ENCODE measurements at places on chromosomes 13 and 19. TPM values are rescaled to one million over a fixed set of nuclear protein-coding genes. Genes with fewer than 3 reads are reported as not detected.

TMEM190 gene
- total RNA-seq, result 14.3 TPM

- peaks cover 14% of the 10 kb centered on the region for H3K4me1 ChIP-seq
- H3K27ac ChIP-seq, result peak overlapping the region; percentile 35
- DNase-seq, result no peak
- H3K27me3 ChIP-seq, result no peaks in the 10 kb centered on the region
- H3K36me3 ChIP-seq, result no peaks in the 10 kb centered on the region
- no peak overlapping the region for H3K4me3 ChIP-seq
Observed at GRCh38 chr19:51691074-51691583, 2.0 kb upstream of the SPACA6 start.

GRCh38 chr13:42086582-42086981, 38.1 kb downstream of the DGKH start:
- DNase-seq, result no peak
- H3K4me1 ChIP-seq, result no peaks in the 10 kb centered on the region
- no peak overlapping the region for H3K4me3 ChIP-seq
- H3K27ac ChIP-seq, result no peak overlapping the region
- H3K36me3 ChIP-seq, result no peaks in the 10 kb centered on the region
- no peaks in the 10 kb centered on the region for H3K27me3 ChIP-seq

DNA sequence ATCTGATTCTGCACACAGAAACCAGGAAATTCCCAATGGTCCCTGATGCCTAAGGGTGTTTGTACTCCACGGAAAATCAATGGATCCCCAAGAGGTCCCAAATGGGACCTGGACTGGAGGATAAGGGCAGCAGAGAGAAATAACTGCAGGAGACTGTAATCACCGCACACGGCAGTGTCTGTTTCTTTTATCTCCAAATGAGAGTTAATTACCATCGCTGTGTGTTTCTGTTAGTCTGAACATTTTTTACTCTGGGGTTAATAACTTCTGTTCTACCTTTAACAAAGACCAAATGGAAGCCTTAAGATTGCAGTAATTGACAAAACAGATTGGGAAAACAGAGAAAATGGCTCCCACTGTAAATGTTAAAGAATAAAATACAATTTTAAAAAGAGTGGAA, 320.9 kb downstream of the DCLK1 start:
- no peaks in the 10 kb centered on the region for H3K4me1 ChIP-seq
- DNase-seq, result no peak
- H3K27ac ChIP-seq, result no peak overlapping the region
- H3K36me3 ChIP-seq, result no peaks in the 10 kb centered on the region
- no peaks in the 10 kb centered on the region for H3K27me3 ChIP-seq

SHISA7 gene
- total RNA-seq, result 0.03 TPM

DHDH gene
- 2.8 TPM for total RNA-seq

GRCh38 chr13:68234274-68234673, 1004.1 kb upstream of the PCDH9 start:
- H3K36me3 ChIP-seq, result no peaks in the 10 kb centered on the region
- peak; percentile 56 for DNase-seq
- H3K27me3 ChIP-seq, result no peaks in the 10 kb centered on the region
- no peak overlapping the region for H3K4me3 ChIP-seq

GRCh38 chr13:44806826-44807225, 182.4 kb downstream of the NUFIP1 start:
- H3K4me3 ChIP-seq, result no peak overlapping the region
- DNase-seq, result no peak
- no peaks in the 10 kb centered on the region for H3K27me3 ChIP-seq
- no peaks in the 10 kb centered on the region for H3K36me3 ChIP-seq

DNA sequence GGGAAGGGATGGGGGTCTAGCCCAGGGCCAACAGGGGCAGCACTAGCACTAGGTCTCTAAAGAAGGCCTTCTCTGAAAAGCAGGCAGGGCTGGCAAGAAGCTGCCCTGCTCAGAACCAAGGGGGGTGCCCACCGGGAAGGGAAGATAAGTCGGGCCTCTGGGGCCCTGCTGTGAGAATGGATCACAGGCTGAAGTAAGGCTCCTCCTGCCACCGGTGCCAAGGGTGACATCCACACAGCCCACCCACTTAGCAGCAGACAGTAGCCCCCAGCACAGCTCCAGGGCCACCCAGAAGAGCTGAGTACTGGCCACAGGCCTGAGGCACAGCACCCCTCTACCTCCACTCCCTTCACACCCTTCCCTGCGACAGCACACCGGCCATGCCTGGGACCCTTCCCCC, 5.9 kb downstream of the ELL start:
- H3K27ac ChIP-seq, result peak overlapping the region; percentile 78
- DNase-seq, result no peak
- no peak overlapping the region for H3K4me3 ChIP-seq
- no peaks in the 10 kb centered on the region for H3K27me3 ChIP-seq
- H3K4me1 ChIP-seq, result peaks cover 23% of the 10 kb centered on the region
- H3K36me3 ChIP-seq, result no peaks in the 10 kb centered on the region

OR4F17 gene
- total RNA-seq, result not detected

ZNF160 gene
- total RNA-seq, result 86.9 TPM

- H3K27me3 ChIP-seq, result no peaks in the 10 kb centered on the region
- no peaks in the 10 kb centered on the region for H3K4me1 ChIP-seq
- DNase-seq, result no peak
- H3K4me3 ChIP-seq, result no peak overlapping the region
Observed at GRCh38 chr13:70995338-70995737, 871.7 kb downstream of the DACH1 start.

SIGLEC11 gene
- 6.5 TPM for total RNA-seq

DNA sequence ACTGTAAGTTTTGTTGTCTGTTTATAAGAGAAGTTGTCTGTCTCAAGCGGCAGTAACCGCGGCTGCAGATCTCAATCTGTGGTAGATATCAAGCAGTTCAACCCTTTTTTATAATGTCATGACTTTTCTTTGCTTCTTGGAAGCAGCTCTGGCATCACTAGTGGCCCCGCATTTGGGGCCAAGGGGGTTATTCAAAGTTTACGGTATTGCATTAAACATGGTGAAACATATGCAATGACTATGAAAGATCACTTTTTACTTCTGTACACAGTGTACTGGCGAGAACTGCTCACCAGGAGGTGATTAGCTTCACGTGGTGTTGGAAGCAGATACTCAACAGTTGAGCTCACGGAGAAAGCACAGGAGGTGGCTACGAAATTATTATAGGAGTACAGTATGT, 4.6 kb upstream of the FFAR3 start:
- H3K4me1 ChIP-seq, result peaks cover 4% of the 10 kb centered on the region
- peak; percentile 31 for DNase-seq
- no peak overlapping the region for H3K27ac ChIP-seq

LILRB3 gene
- 23.0 TPM for total RNA-seq

DNA sequence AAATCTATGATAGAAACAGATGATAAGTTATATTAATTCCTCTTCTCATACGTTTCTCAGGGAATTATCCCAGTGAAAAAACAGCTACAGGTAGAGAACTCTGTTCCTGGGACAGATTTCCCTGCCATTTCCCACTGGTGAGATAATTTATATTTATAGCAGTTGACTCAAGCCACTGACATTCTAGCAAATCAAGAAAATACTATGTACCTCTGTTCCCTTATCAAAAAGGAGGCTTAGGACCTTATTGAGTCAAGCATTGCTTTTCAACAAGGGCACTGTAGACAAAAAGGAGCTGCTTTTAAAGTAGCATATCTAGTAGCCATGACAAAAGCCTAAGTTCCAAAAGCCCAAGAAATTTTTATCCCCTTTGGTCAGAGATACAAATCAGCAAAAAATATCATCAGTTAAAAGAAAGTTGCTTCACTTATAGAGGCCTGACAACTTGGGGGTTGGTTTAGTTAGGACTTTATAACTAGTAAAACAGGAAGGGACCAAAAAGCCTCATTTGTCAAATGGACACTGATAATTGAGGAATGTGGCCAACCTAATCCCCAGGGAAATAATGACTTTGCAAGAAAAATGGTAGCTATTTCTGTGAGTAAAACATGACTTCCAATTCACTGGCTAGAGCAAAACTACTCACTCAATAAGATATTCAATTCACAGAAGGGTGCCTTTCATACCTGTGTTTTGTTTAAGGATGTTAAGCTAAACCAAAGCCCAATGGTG, 652.5 kb downstream of the SLITRK1 start:
- no peak for DNase-seq
- H3K4me3 ChIP-seq, result no peak overlapping the region
- no peaks in the 10 kb centered on the region for H3K27me3 ChIP-seq
- H3K4me1 ChIP-seq, result no peaks in the 10 kb centered on the region

CD209 gene
- total RNA-seq, result 2.0 TPM

DNA sequence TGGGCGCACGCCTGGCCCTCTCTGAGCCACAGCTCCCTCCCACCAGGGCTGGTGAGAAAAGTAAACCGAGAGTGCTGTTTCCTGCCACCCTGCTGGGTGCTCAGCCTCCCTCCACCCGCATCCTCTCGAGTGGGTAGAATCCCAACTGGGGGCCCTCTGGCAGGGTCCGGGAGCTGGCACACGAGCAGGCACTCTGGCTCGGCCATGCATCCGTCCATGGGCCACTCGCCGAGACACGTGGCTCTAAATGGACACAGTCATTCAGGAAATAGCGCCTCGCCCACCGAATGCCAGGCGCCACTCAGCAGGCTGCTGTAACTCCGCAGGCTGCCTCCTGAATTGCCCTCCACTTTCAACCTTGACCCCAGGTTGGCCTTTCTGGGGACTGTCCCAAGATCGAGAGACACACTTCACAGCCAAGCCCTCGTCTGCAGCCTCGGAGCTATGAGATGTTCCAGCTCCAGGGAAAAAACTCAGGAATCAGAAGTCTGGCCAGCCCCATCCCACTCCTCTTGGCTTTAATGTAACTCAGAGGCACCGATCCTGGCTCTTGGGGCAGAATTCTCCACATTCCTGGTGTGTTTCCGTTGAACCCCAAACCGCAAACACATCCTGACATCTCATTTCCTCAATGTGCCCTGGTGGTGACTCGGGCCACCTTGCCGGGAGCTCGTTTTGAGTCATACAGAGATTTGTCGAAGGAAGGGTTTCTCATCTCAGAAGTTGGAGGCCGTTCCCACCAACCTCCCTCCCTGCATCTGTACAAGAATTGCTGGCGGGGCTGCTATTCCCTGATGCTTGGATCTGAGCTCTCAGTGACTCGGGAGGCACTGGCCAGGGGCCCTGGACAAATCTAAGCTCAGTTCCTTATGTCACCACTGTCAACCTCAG, 14.1 kb downstream of the KLF2 start:
- peak overlapping the region; percentile 80 for H3K27ac ChIP-seq
- no peaks in the 10 kb centered on the region for H3K4me1 ChIP-seq
- no peaks in the 10 kb centered on the region for H3K27me3 ChIP-seq
- DNase-seq, result peak; percentile 63
- H3K4me3 ChIP-seq, result no peak overlapping the region

GRCh38 chr13:28537171-28537570, 42.2 kb upstream of the FLT1 start:
- no peak overlapping the region for H3K4me3 ChIP-seq
- H3K27ac ChIP-seq, result no peak overlapping the region
- DNase-seq, result no peak
- H3K4me1 ChIP-seq, result no peaks in the 10 kb centered on the region
- H3K27me3 ChIP-seq, result no peaks in the 10 kb centered on the region

DNA sequence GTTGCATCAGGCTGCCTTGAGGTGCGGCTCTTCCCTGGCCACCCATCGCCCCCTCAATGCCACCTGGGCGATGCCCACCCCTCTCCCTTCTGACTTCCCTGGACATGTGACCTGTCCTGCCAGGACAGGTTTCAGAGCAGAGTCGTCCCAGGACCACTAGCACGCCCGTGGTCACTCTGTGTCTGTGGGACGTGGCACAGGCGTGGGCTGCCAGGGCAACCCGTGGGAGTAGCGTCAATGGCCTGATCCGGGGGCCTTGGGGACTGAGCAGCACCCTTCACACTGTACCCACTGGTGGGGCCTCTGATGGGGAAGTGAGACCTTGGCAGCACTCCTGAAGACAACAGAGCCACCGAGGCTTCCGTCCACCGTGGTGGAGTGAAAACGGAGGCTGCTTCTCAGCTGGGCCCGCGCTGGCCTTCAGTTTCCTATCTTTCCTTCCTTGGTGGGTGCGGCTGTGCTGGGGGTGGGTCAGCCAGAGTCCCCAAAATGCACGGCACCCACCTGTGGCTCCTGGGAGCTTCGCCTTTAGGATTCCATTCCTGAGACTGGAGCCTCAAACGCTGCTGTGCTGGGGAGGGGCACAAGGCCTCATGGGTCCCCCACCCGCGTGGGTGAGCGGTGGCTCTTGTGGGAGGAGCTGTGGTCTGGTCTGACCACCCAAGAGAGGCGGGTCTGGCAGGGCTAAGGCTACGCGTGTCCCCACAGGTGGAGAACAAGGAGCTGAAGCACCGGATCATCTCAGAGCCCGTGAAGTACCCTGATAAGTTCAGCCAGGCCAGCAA, 26.7 kb upstream of the TMEM255B start:
- H3K4me3 ChIP-seq, result no peak overlapping the region
- H3K27ac ChIP-seq, result no peak overlapping the region
- H3K4me1 ChIP-seq, result no peaks in the 10 kb centered on the region
- DNase-seq, result no peak

- no peaks in the 10 kb centered on the region for H3K27me3 ChIP-seq
- peaks cover 14% of the 10 kb centered on the region for H3K36me3 ChIP-seq
- no peak overlapping the region for H3K4me3 ChIP-seq
- H3K27ac ChIP-seq, result no peak overlapping the region
- H3K4me1 ChIP-seq, result no peaks in the 10 kb centered on the region
Observed at GRCh38 chr13:21148557-21149258, 27.6 kb downstream of the SKA3 start.

GRCh38 chr13:111968336-111969010, 98.5 kb upstream of the SOX1 start:
- H3K27ac ChIP-seq, result no peak overlapping the region
- H3K4me3 ChIP-seq, result no peak overlapping the region
- DNase-seq, result no peak

GRCh38 chr19:35155441-35155840, 906 bp downstream of the FXYD5 start:
- no peak for DNase-seq
- H3K27ac ChIP-seq, result peak overlapping the region; percentile 97
- H3K27me3 ChIP-seq, result no peaks in the 10 kb centered on the region
- peaks cover 11% of the 10 kb centered on the region for H3K4me1 ChIP-seq
